ENCODE measurements at places on chromosomes 16 and 17.

GRCh38 chr17:4902540-4902939, 358 bp downstream of the CHRNE start:
- no peak for DNase-seq

GRCh38 chr17:77783991-77784820, 174.3 kb upstream of the TNRC6C start:
- DNase-seq: peak; percentile 76

DNA sequence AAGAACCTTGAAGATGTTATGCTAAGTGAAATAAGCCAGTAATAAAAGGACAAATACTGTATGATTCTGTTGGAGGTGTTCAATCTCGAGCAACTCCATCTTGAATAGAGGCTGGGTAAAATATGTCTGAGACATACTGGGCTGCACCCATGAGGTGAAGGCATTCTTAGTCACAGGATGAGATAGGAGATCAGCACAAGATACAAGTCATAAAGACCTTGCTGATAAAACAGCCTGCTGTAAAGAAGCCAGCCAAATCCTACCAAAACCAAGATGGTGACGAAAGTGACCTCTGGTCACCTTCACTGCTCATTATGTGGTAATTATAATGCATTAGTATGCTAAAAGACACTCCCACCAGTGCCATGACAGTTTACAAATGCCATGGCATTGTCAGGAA, 98.1 kb downstream of the RGS9 start:
- no peak for DNase-seq

DNA sequence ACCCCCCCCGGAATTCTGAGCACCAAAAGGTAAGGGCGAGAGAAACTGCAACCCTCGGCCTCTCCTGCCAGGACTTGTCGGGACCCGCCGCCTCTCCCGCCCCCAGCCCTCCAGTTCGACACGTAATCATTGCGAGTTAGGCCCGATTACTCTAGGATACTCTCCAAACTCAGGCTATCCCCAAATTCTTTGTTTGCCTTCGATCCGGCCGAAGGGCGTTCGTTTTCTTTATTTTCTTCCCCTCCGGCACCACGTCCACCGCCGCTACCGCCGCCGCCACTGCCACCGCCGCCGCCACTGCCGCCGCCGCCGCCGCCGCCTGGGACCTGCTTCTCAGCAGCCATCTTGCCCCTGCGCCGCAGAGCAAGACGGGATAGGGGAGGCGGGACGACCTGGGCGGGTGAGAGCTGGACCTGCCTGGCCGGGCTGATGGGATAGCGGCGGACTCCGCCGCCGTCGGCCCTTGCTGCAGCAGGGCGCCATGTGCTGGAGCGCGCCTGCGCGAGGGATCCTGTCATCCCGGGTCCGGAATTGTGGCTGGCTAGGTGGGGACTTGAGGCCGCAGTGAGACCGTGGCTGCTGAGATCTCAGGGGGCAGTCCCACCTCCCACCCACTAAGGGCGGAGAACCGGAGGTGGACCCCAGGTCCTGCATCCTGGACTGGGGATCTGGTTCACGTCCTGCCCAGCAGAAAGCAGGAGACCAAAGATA, at the start of gene SRP68:
Gene SRP68 (minus strand): TSS at position 370 of the 711 bp plus-strand sequence. CDS start 26 bp downstream, at position 344.
- peak; percentile 73 for DNase-seq

- DNase-seq: no peak
Observed at GRCh38 chr17:50173335-50173941, 7.6 kb downstream of the SGCA start.

GRCh38 chr16:56480776-56481467, 29.6 kb downstream of the OGFOD1 start:
- DNase-seq: no peak

GRCh38 chr17:43548689-43549379, 2.7 kb upstream of the ETV4 start:
- DNase-seq: no peak

DNA sequence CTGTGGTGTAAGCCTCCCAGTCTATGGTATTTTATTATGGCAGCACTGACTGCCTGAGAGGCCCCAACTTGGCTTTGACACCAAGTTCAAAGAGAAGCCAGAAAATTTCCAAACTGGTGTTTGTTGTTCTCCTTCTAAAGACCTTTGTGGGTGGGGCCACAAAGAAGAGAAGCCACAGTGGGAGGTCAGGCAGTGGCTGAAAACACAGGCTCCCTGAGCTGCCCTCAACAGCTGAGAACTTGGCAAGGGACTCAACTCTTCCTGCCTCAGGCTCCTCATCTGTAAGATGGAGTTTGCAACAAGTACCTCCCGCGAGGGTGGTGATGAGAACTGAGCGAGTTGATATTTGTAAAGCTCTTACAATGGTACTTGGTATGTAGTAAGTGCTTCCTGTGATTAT, 18.2 kb downstream of the CES5A start:
- DNase-seq: no peak

- no peak for DNase-seq
Observed at GRCh38 chr17:34556931-34557330, 22.5 kb upstream of the TMEM132E start.

GRCh38 chr16:88703486-88704309, 2.5 kb downstream of the RNF166 start:
- peak; percentile 73 for DNase-seq

DNA sequence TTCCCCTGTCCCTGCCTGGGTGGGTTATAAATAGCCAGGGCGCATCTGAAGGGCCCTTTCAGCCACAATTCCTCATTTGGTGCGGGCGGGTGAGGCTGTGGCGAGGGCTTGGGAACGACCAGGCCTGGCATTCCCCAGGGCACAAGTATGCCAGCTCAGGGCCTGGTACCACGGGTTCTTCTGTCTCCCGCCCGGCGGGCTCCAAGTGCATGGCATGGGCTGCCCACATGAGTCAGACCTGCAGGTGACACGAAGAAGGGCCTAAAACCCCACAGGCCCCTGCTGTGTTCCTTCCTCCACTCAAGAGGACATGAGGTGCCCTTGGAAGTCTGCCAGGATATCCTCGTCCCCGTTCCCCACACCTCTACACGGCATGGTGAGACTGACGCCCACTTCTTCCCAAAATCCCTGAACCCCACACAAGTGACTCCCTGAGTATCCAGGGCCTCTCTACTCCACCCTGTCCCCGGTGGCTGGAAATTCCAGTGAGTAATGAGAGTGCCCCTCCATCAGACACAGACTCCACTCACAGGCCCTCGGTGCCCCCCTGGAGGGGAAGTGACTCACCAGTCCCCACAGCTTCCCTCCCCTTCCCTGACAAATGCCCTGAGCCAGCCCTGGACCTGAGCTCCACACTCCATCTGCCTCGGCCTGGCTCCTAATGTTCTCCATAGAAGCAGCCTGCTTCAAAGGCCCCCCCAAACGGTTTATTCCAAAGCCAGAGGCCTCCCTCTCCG, 68.8 kb downstream of the ABR start:
- DNase-seq: no peak

DNA sequence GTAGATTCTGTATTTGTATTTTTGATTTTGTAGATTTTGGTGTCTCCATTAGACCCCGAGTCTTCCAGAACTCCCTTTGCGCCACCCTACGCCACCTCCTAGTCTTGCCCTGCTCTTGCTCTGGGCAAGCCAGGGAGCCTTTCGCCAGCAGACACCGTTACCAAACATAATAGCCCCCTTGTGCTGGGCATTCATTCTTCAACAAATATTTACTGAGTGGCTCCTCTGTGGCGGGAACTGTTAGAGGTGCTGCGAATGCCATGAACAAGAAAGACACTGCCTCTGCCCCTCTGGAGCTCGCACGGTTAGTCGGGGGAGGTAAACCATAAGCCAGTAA, 841 bp upstream of the GPT2 start:
- DNase-seq: no peak

- no peak for DNase-seq
Observed at GRCh38 chr16:73614131-73614530, 566.2 kb upstream of the ZFHX3 start.

Data from central memory CD4-positive, alpha-beta T cell (primary cell).